ENCODE measurements at places on chromosomes 5 and 9. TPM values are rescaled to one million over a fixed set of nuclear protein-coding genes. Genes with fewer than 3 reads are reported as not detected.

The SPATA31A3 gene
- total RNA-seq: not detected

The FOXD4L3 gene
- 0.29 TPM for total RNA-seq

The PNPLA7 gene
- total RNA-seq: 3.5 TPM

The HTR4 gene
- not detected for total RNA-seq

The KIF20A gene
- total RNA-seq: 33.3 TPM

The FBN2 gene
- total RNA-seq: not detected

The SARDH gene
- 0.71 TPM for total RNA-seq

The TXNDC8 gene
- not detected for total RNA-seq

The S100Z gene
- total RNA-seq: 3.1 TPM

The PLPPR1 gene
- total RNA-seq: not detected

The CDH9 gene
- not detected for total RNA-seq

The CCDC192 gene
- total RNA-seq: not detected

The ENTREP1 gene
- not detected for total RNA-seq

The IRX2 gene
- total RNA-seq: not detected

The CTNND2 gene
- total RNA-seq: not detected

The SVEP1 gene
- total RNA-seq: not detected

The PCDHGA3 gene
- 0.34 TPM for total RNA-seq

The KIAA0825 gene
- total RNA-seq: 2.1 TPM

The SPACA9 gene
- 1.1 TPM for total RNA-seq

The NEURL1B gene
- total RNA-seq: 1.3 TPM

The CDKN2A gene
- total RNA-seq: 22.9 TPM

The RELL2 gene
- total RNA-seq: 19.3 TPM

The KIF4B gene
- total RNA-seq: 0.07 TPM

The CCNH gene
- total RNA-seq: 63.5 TPM

The PCDHGA9 gene
- 0.27 TPM for total RNA-seq

The SIT1 gene
- 218 TPM for total RNA-seq

The WDR38 gene
- not detected for total RNA-seq

The MRPS27 gene
- 54.3 TPM for total RNA-seq

The DOLK gene
- total RNA-seq: 11.4 TPM

The CATSPER3 gene
- 1.5 TPM for total RNA-seq

The CDX1 gene
- total RNA-seq: not detected

The DND1 gene
- total RNA-seq: 3.9 TPM

The LECT2 gene
- not detected for total RNA-seq
